ENCODE measurements at places on chromosomes 1 and 21. TPM values are rescaled to one million over a fixed set of nuclear protein-coding genes. Genes with fewer than 3 reads are reported as not detected.

GRCh38 chr1:81832573-81832972 lies 31.8 kb downstream of the ADGRL2 start:
- no peak for DNase-seq

GRCh38 chr1:211258310-211258755 lies 833 bp upstream of the RCOR3 start:
- DNase-seq = peak; percentile 81

- no peak for DNase-seq
Measured at GRCh38 chr1:54229281-54229891, 29.4 kb downstream of the MRPL37 start.

GRCh38 chr1:21630571-21631343 lies 38.4 kb downstream of the RAP1GAP start:
- DNase-seq = no peak

- no peak for DNase-seq
Measured at GRCh38 chr1:39788426-39788757, 273 bp downstream of the BMP8B start.

- DNase-seq = no peak
Measured at GRCh38 chr1:34532113-34532512, 222.7 kb upstream of the GJB5 start.

GRCh38 chr1:227794817-227795192 lies 20.7 kb upstream of the PRSS38 start:
- DNase-seq = no peak

GRCh38 chr21:38863843-38864363 lies 58.2 kb downstream of the ETS2 start:
- DNase-seq = no peak

DNA sequence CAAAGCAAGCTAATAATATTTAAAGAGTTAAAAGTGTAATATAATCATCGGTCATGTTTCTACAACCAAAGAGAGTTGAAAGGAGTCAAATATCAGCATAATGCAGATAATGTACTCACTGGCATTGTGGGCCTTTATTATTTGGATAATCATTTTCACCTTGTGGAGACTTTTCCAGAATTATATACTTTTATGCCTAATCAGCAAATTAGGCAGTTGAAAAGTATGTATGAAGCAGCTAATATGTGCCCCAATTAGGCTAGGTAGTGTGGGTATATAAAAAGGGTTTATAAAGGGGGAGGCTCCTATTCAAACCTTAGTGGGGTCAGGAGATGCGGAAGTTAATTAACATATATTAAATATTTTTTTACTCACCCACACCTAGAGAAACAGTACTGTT lies 102.8 kb upstream of the HNRNPU start:
- no peak for DNase-seq

DNA sequence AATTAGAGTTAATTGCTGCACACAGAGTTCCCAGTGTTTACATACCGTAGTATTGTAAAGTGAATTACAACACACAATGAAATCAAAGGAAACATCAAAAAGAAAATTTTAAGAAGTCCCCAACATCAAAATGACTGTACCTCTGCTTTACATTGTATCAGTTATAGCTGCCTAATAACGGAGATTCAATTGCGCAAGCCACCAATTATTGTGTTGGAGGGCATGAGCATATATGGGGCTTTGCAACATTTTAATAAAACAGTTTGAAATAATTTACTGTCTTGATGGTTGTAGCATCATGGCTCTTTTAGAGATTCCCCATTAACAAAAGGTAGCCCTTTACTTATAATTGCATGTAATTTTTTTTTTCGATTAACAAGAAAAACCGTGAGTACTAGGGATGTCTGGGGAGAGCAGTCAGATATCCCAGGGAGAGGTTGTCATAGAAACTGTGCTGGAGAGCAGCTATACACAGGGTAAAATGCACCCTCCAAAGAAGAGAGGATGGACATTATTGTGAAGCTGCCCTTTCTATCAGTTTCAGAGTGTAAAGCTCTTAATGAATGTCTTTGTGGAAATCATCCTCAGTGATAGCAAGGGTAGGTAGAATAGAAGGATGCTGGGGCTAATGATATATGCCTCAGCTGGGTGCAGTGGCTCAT lies 55.9 kb upstream of the BTG3 start:
- no peak for DNase-seq

- DNase-seq = no peak
Measured at GRCh38 chr1:77413541-77414335, 131.9 kb downstream of the AK5 start.

DNA sequence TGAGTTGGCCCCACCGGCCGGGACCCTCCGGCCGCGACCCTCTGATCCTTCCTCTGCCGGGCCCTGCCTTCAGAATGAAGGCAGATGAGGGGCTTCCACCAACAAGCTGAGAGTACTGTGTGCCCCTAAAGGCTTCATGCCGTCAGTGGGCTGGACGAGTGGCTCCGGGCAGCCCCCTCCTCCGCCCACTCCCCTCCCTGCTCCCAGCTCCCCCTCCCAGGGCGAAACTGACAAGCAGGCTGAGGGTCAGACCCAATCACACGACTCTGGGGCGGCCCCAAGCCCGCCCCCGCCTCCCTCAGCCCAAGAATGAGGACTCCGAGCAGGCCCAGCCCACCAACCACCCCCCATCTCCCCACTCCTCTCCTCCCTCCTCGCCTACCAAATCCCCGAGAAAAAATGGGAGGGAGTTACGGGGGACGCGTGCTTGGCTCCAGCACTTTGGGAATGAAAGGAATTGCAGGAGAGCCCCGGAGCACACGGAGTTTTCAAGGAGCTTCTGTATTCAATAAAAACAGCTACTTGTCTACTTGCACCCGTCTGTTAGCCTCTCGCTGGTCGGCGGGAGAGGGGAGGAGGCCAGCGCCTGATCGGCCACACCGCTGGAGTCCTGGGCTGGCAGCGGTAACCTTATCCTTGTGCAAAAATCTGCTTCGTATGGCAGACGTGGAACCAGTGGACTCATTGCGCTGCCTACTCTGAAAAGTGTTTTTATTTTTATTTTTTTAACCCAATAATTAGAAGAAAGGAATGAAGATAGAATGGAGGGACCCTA lies at the start of gene COL11A1:
TSS of gene COL11A1 (minus strand) at position 147 of the 775 bp plus-strand sequence. CDS start 344 bp downstream, outside the sequence.
- no peak for DNase-seq

GRCh38 chr1:78333502-78333901 lies 157.3 kb upstream of the PTGFR start:
- no peak for DNase-seq

DNA sequence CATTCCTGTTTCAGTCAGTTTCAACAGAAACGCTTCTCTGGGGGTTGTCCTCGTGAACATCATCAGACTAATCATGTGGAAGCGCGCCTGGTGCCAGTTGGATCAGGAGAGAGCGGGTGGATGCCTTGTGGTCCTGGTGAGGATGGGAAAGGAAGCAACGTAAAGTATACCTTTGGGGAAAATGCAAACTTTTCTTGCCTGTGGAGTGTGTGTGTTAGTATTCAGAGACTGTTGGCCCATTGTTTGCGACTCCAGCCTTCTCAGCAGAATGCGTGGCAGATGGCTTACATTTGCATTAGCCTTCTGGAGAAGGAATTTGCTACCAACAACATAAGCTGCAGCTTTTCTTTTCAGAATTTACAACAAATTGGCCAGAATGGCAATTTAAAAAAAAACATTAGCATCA lies 173.9 kb downstream of the RWDD3 start:
- no peak for DNase-seq

- no peak for DNase-seq
Measured at GRCh38 chr1:7300893-7301663, 470.0 kb upstream of the VAMP3 start.

DNA sequence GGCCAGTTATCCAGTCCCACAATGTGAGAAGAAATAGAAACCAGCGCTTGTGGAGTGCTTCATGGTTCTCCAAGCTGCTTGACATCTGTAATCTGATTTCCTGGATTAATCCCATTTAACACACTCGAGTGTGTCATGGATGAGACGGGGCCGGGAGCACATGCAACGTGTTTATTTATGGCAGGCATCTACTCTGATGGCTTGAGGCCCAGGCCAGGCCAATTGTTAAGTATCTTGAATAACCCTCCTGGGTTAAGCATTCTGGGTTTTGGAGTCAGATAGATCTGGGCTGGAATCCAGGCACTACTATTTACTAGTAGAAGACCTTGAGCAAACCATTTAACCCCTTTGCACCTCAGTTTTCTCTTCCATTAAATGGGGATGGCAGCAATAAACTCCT lies 37.5 kb upstream of the LAPTM5 start:
- DNase-seq = no peak

GRCh38 chr1:9621032-9621431 lies 30.5 kb upstream of the PIK3CD start:
- no peak for DNase-seq

- DNase-seq = no peak
Measured at GRCh38 chr1:219373616-219373935, 199.9 kb downstream of the LYPLAL1 start.

- DNase-seq = no peak
Measured at GRCh38 chr1:167158111-167158812, 62.4 kb upstream of the POU2F1 start.

- DNase-seq = peak; percentile 66
Measured at GRCh38 chr21:24045775-24046215, 1561.5 kb downstream of the MRPL39 start.

DNA sequence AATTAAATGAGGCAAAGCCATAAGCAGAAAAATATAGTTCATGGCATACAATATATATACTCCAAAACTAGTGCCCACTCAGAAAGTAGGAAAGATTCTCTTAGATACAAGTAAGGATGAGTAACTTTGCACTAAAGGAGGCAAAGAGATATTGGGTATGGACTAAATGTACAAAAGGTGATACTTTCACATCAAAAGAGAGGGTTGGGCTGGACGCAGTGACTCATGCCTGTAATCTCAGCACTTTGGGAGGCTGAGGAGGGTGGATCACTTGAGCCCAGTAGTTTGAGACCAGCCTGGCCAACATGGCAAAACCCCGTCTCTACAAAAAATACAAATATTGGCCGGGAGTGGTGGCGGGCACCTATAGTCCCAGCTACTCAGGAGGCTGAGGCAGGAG lies 6.7 kb downstream of the KYAT3 start:
- DNase-seq = no peak

GRCh38 chr21:27477296-27477695 lies 510.4 kb upstream of the ADAMTS5 start:
- no peak for DNase-seq

- no peak for DNase-seq
Measured at GRCh38 chr1:82549841-82550240, 749.1 kb downstream of the ADGRL2 start.

GRCh38 chr1:96804648-96805047 lies 83.1 kb downstream of the PTBP2 start:
- DNase-seq = no peak

DNA sequence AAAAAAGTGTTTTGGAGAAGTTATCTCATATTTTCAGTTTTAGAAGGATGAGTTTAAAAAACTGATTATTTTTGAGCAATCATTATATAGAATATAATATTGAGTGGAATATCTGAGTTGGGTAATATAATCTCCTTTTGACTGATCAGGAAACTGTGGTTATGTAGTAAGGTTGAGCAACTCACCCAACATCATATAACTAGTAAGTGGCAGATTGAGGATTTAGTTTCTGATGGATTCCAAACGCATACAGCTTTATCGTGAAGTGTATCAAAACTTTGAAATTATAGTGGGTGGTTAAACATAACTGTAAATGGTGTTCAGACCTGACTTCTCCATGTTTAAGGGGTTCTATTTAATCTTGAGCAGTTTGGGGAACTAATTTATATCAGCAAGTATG lies 98.6 kb downstream of the OLFM3 start:
- no peak for DNase-seq

- DNase-seq = no peak
Measured at GRCh38 chr1:174726167-174726879, 273.4 kb upstream of the CACYBP start.

- DNase-seq = no peak
Measured at GRCh38 chr1:62362926-62363325, 43.7 kb upstream of the KANK4 start.

DNA sequence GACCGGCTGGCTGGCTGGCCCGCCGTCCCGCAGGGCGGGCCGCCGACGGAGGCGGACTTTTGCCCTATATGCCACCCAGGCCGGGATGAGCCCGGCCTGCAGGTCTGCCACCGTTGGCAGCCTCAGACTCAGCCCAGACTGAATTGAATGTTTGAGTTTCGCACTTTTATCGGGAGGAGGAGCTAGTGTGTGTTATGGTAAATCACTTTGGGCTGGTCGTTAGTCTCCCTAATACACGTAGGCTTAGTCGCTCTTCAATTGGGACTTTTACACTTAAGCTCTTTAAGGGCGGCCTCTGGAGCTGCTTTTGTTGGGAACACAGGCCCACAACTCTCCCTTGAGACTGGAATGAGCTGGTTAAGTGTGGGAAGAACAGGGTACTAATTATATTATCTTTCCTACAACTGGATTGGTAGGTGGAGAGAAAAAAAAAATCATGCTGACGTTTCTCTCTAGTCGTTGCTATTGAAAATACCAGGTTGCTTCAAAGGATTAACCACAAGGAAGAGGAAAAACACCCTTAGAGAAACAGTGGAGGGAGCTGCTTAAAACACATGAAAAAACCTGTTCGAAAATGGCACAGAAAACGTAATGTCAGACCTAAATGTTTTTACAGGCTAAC lies 1.4 kb upstream of the IRF2BP2 start:
- no peak for DNase-seq

DNA sequence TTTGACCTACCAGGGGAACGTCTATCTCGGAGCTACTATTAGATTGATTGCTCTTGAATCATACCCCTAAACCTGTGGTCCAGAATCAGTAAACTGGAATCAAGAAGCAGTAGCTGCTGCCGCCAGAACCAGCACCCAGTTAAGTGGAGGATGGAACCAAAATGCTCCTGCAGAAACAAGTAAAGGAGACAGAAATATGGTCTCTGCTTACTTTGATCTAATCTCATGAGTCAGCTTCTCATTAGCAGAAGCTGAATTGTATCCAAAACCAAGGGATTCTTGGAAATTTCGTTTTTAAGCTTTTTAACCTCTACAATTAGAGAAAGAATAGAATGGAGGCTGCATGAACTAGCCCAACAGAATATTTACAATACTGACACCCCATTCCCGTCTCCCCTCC lies 42.6 kb upstream of the PIGV start:
- no peak for DNase-seq

The CFH gene
- 36.4 TPM for total RNA-seq

The TIE1 gene
- 25.1 TPM for total RNA-seq

The INSRR gene
- total RNA-seq = 0.41 TPM

The TRIM63 gene
- total RNA-seq = 203 TPM

The OR2T2 gene
- total RNA-seq = not detected

The NR1I3 gene
- total RNA-seq = not detected

The TEX38 gene
- total RNA-seq = 0.22 TPM
